H9 (cell line): ENCODE measurements at places on chromosomes 5 and 9. TPM values are rescaled to one million over a fixed set of nuclear protein-coding genes. Genes with fewer than 3 reads are reported as not detected.
A peak's percentile ranks its signal among the peaks of the same experiment; 100 is the strongest.

- DNase-seq: no peak
Observed at GRCh38 chr9:134346840-134347583, 20.8 kb downstream of the RXRA start.

GRCh38 chr9:130340011-130340410, 74.5 kb downstream of the HMCN2 start:
- no peak for DNase-seq

DNA sequence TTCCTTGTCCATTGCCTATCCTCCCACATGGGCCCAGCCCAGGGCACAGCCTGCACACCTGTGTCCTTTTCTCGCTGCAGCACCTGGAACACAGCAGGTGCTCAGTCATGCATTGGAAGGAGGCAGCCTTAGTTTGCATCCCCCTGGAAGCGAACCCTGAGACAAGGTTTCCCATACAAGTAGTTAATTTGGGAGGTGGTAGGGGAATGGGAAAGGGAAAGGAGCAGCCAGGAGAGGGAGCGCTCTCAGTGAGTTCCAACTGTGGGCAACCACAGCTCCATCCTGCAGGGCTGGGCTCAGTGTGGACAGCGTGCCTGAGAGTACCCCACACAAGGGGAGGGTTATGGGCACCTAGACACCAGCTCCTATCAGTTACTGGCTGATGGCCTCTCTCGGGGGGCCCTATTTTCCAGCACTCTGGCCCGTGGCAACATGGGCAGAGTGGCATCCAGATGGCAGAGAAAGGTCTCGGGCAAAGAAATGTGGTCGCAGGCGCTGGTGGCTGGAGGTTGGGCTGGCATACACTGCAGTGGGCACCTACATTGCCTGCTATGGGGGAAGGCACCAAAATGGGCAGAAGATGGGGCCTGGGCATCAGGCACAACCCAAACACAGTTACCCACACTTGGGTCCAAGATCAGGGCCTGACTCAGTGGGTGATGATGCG, 50.1 kb downstream of the TSPAN17 start:
- DNase-seq: peak; percentile 56

DNA sequence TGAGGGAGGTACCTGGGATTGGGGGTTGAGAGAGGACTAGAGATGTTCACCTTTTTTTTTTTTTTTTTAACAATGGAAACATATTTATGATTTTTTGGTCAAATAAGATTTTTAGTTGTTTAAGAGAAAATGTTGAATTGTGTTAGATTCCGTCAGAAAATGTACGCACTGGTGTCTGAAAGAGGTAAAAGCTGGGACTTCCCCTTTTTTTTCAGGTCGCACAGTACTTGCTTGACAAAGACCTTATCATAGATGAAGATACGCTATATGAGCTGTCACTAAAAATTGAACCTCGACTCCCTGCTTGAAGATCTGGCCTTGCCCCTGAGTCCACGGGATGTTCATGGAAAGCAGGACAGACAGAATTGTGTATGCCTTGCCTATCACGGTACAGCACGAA, 7.7 kb upstream of the CKMT2 start:
- DNase-seq: no peak

- DNase-seq: no peak
Observed at GRCh38 chr5:14442536-14442935, 139.1 kb upstream of the OTULINL start.

GRCh38 chr5:141826674-141827073, 51.5 kb downstream of the PCDH1 start:
- no peak for DNase-seq

DNA sequence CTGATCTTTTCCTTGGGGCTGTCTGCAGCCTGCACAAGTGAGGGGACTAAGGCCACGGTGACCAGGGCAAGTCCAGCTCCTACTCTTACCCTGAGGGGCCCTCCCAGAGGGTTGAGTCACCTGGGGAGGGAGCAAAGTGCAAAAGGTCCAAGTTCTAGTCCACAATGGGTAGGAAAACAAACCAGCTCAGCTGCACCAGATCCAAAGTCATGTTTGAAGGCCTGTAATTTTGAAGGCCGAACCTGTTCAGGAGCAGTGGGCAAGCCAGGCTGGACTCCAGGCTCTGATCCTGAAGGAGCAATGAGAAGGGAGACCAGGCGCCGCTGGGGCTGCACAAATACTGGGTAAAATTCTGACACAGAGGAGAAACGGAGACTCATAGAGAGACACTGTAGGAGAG, 15.8 kb upstream of the TCF7 start:
- no peak for DNase-seq

GRCh38 chr5:162565-163337, 28.5 kb upstream of the LRRC14B start:
- no peak for DNase-seq

DNA sequence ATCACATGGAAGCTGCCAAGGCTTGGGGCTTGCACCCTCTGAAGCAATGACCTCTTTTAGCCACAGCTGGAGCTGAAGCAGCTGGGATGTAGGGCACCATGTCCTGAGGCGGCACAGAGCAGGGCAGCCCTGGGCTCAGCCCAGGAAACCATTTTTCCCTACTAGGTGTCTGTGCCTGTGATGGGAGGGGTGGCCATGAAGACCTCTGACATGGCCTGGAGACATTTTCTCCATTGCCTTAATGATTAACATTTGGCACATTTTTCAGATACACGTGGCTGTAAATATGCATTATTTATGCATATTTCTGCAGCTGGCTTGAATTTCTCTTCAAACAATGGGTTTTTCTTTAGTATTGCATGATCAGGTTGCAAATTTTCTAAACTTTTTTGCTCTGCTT, 81.7 kb downstream of the OSMR start:
- DNase-seq: no peak

- no peak for DNase-seq
Observed at GRCh38 chr5:174872271-174872670, 147.9 kb downstream of the MSX2 start.

- no peak for DNase-seq
Observed at GRCh38 chr9:12723409-12724028, 30.3 kb downstream of the TYRP1 start.

GRCh38 chr9:109737295-109737694, 42.7 kb upstream of the PALM2AKAP2 start:
- DNase-seq: no peak

DNA sequence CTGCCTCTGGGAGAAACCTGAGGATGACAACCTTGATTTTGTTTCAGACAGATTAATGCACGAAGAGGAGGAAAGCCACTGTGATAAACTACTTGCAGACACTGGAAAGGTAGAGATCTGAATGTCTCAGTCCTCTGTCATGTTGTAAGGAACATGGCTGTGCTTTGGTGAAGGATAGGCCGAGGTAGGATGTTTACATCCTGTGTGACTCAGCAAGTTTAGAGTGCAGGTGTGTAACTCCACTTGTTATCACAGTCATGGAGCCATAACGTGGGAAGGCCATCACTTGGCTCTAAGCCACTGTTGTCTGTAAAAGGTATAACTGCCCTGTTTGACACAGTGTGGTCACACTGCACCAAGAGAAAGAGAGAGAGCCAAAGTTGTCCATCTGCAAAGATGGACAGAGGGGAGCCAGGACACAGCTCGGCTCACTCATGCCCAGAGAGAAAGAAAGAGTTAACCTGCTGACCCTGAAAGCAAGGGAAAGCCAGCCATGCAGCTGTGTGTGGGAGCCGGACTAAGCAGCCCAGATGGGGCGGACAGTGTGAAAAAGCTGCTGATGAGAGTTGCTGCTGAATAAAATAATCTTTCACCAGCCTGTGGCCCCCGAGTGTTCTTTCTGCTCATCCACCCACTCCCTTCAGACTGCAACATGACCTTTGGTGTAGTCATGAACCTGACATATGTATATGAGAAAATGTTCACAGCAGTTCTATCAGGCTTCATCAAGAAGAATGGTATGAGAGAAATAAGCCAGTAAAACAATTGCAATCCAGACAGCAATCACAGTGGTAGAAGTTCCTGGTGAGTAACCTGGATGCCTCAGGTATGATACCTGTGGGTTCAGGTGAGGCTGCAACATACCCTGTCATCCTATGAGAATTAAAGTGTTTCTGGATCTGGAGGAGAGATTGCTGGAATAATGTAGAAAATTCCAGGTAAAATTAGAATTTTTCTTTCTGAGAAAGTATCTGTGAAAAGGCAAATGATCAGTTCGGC, 115.9 kb downstream of the TARS1 start:
- no peak for DNase-seq

DNA sequence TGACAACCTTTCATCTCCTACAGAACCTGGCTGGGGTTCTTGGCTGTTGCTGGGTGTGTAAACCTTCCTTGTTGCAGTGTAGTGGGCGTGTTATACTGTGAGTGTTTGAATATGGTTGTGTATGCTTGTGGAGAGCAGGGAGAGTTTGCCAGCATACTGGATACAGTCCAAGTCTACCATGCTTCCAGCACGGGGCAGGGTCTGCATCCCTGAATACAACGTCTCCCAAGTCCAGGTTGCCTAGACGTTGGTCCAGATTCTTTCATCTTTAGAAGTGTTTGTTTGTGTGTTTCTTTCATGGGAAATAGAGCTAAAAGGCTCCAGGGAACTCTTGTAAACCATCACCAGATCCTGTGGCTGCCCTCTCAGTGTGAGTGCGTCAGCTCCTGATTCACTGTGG, 46.4 kb downstream of the SYK start:
- DNase-seq: no peak

GRCh38 chr5:18068826-18069225, 434.6 kb downstream of the TAF11L14 start:
- DNase-seq: no peak

- peak; percentile 90 for DNase-seq
Observed at GRCh38 chr5:76337953-76338451, 65.1 kb upstream of the IQGAP2 start.

DNA sequence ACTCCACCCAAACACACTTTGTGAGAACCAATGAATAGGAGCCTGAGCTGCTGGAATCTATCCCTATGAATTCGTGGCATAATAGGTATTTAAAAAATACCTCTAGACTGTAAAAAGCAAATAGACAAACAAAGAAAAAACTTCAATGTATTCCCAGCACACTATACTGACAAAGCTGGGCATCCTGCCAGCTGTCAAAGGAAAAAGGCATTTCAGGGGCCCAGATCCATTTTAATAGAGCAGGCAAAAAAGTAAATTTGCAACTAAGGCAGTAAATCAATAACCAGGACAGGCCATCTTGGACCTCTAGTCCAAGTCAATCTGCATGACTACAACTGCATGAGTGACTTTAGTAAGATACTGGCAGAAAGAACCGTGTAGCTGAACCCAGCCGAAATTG, 25.6 kb upstream of the LARP1 start:
- DNase-seq: no peak

- no peak for DNase-seq
Observed at GRCh38 chr9:120983259-120983837, 56.8 kb upstream of the TRAF1 start.

- DNase-seq: peak; percentile 47
Observed at GRCh38 chr5:131974956-131975726, 29.7 kb upstream of the MEIKIN start.

- DNase-seq: no peak
Observed at GRCh38 chr5:155831491-155831890, 495.5 kb upstream of the SGCD start.

DNA sequence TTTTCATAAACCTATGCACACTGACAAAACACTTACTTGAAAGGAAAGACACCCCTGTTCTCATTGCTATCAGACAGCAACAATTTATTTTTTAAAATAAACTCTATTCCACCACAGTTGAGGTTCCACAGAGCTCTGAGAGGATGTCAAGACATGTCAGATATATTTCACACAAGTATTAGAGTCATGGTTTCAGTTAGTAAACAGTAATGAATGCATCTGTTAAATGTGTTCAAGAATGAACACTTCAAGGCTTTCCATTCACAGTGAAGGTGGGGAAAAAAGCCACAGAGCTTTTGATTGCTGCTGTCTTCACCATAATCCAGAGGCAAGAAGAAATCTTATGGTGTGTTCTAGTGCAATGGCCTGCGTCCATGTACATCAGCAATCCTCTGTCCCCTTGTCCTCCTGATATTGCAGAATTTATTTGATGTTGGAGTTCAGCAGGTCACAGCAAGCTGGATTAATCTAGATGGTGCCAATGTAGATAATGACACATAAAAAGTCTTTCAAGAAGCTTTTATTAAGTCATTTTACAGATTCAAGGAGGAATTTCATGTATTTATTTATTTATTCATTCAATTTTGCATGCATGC, 146.8 kb downstream of the GHR start:
- DNase-seq: no peak

- DNase-seq: no peak
Observed at GRCh38 chr5:17429353-17429752, 68.7 kb upstream of the TAF11L2 start.

- no peak for DNase-seq
Observed at GRCh38 chr5:32315221-32316014, 2.7 kb upstream of the MTMR12 start.

DNA sequence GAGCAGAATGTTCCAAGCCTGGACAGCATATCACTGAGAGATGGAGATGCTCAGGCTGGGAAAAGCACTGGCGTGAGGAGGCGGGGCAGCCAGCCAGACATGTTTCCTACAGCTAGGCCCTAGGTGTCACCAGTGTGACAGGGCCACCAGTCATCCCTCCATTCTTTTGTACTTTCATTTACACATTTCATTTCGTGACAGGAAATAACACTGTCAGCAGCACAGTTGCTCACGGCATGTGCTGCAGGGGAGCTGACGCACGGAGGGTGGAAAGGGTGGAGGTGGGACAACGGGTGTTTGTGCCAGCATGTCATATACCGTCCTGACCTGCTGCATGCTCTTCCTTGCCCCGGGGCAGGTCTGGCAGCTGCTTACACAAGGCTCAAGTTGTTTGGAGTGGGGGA, 14.8 kb upstream of the CEMIP2 start:
- DNase-seq: peak; percentile 38

DNA sequence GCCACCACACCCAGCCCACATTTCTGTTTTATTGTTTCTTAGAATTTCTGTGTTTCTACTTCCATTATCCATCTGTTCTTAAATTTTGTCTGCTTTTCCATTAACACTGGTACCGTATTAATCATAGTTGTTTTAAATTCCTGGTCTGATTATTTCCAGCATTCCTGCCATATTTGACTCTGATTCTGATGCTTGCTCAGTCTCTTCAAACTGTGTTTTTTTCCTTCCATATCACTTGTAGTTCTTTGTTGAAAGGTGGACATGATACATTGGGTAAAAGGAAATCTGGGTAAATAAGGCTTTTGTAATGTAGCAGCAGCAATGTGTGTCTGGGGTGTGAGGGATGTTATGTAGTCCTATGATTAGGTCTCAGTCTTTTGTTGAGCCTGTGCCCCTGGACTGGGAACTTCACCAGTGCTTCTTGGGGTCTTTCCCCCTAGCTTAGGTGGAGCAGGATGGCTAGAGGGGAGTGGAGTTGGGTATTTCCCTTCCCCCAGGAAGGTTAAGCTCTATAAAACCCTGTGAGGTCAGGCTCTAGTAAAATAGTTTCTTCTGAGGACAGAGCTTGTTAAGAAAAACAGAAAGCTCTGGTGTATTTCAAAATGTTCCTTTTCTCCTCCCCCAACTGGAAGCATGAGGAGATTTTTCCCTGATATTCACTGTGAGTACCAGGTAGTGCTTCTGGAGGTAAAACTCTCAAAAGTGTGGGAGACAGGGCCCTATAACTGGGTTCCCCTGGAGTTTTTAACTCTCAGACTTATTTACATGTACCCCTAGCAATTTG, 10.1 kb upstream of the TMOD1 start:
- DNase-seq: no peak

PCDHGA11 gene
- total RNA-seq: 2.6 and 2.7 TPM in 2 replicates

EXD3 gene
- 13.5 and 15.3 TPM in 2 replicates for total RNA-seq

KIAA0825 gene
- 1.8 and 1.9 TPM in 2 replicates for total RNA-seq

SLC36A2 gene
- 0.07 and 0.15 TPM in 2 replicates for total RNA-seq

APBA1 gene
- 1.7 and 1.8 TPM in 2 replicates for total RNA-seq

SOHLH1 gene
- total RNA-seq: not detected in 2 replicates

IFNA5 gene
- total RNA-seq: not detected in 2 replicates

HSPB3 gene
- total RNA-seq: not detected in 2 replicates

CCL21 gene
- total RNA-seq: not detected in 2 replicates

TOR1A gene
- total RNA-seq: 57.0 and 60.1 TPM in 2 replicates

PCDHGA6 gene
- 1.5 and 1.7 TPM in 2 replicates for total RNA-seq
